ENCODE measurements at places on chromosomes 3 and 15. TPM values are rescaled to one million over a fixed set of nuclear protein-coding genes. Genes with fewer than 3 reads are reported as not detected.

Gene TMCO5A
- total RNA-seq, result not detected

Gene HRH1
- 5.4 TPM for total RNA-seq

Gene C3orf70
- 0.50 TPM for total RNA-seq

Gene DYNLT2B
- 20.3 TPM for total RNA-seq

Gene APOD
- total RNA-seq, result 1.0 TPM

Gene CDHR4
- total RNA-seq, result not detected

Gene NOX5
- total RNA-seq, result not detected
